ENCODE measurements at places on chromosomes 5 and 9.
A peak's percentile ranks its signal among the peaks of the same experiment; 100 is the strongest.

DNA sequence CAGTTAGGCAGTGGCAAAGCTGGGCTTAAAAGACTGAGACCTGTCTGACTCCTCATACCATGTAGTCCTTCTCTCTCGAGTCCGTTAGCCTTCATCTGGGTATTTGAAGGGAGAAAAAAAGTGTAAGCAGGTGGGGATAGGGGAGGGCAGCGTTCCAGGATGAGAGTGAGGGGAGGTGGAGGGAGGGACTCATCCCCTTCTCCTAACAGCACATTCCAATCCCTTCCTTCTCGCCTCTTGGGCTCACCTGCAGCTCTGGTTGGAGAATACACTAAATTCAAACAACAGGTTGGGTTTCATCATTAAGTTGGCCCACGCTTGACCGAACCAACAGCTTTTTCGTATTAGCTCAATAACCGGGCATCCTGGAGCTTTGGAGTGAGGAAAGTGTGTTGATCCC lies 3.6 kb downstream of the NEURL1B start:
- no peak for DNase-seq

DNA sequence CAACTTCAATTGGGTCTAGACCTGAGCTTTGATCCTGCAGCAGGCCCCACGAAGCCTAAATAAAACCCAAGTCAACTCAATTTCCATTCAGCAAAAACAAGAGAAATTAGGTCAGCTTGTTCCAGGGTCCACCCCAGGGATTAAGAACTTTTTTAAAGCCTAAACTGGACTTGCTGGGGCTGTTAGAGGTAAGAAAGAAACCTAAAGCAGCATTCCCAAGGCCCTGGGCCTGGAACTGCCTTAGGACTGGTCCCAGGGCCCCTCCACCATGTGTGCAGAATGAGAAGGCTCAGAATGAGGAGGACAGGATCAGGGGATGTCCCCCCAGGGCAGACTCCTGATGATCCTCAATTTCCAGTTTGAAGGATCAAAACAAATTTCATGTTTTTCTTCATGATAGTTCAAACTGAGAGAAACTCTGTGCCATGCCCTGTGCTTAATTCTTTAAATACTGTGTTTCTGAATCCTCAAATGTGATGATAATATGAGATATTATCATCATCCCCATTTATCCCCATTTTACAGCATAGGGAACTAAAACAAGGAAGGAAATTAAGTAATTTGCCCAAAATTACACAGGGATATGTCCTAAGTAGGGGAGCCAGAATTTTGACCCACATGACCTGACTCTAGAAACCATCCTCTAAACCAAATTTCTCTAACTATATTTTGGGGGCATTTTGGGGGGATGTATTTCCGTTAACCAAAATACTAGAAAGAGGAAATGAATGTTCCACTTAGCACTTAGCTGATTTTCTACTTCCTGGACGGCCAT lies 64.5 kb downstream of the DENND1A start:
- no peak for DNase-seq

- no peak for DNase-seq
Measured at GRCh38 chr5:168288349-168289245, 2.8 kb upstream of the WWC1 start.

- DNase-seq, result no peak
Measured at GRCh38 chr9:113687680-113688371, 188.3 kb upstream of the ZNF618 start.

DNA sequence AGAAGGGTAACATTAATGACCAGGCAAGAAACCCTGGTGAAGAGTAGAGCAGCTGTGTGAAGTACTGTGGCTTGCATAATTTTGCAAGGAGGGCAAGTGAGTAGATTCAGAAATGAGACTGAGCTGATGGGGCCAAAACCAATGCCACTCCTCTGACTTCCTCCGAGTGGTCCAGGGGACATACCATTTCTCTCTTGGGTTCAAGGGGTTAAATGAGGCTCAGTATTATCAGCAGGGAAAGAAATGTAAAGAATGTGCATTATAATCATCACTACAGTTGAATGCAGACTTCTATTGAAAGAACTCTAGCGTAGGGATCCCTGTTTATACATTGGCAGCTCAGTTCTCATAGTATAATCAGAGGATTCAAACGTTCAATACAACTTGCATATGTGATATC lies 9.9 kb downstream of the POLR3G start:
- DNase-seq, result no peak

GRCh38 chr9:87080512-87081264 lies 133.4 kb upstream of the GAS1 start:
- peak; percentile 22 for DNase-seq

GRCh38 chr5:135053278-135053677 lies 19.2 kb upstream of the PITX1 start:
- DNase-seq, result peak; percentile 91

- DNase-seq, result no peak
Measured at GRCh38 chr5:137666901-137667300, 69.0 kb downstream of the KLHL3 start.

DNA sequence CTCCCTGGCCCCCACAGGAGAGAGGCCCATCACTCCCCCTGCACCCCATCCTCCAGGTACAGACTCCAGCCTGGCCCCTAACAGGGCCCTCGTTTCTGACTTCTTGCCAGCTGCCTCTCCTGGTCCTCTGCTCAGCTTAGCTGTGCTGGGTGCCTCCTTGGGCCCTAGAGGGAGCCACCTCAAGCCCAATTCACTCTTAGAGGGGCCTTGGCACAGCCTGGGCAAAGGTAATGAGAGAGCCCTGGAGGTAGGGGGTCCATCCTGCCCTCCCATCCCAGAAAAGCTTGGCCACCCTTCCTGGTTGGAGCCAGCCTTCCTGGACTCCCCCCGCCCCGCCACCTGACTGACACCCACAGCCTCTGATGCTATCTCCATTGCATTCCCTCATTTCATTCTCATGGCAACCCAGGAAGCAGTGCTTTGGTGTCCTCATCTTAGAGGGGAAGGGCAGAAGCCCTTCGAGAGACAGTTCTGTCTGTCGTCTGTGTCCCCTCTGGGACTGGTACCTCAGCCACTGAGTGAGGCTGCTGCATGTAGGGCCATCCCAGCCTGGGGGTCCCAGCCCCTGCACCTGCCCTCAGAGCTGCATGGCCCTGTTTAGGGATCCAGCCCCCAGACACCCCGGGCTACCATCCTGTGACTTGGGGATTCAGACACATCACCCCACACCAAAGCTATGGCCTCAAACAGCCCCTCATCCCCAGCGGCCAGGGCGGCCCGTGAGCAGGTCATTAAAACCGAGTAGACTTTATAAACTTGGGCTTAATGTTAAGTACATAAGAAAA lies 95.5 kb downstream of the BARX1 start:
- DNase-seq, result peak; percentile 12

GRCh38 chr9:116243708-116244107 lies 90.1 kb downstream of the PAPPA start:
- DNase-seq, result no peak

GRCh38 chr5:180602481-180603075 lies 11.3 kb upstream of the SCGB3A1 start:
- DNase-seq, result no peak

DNA sequence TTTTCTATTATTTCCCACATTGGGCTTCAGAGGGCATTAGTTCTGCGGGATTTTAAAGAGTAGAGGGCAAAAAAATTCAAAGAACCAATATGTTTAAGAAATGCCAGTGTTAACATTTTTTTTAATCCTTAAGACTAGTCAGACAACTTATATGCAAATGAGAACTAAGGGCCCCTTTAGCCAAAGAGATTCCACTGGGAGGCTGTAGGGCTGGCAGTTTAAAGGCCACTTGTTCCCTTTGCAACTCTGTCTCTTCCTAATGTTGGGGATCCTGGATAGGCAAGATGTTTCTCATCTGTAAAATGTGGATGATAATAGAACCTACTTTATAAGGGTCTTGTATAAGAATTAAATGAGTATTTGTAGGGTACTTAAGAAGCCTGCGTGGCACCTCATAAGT lies 1395.9 kb downstream of the PTPRD start:
- DNase-seq, result no peak

- DNase-seq, result peak; percentile 40
Measured at GRCh38 chr5:170296935-170297588, 515 bp downstream of the LCP2 start.

DNA sequence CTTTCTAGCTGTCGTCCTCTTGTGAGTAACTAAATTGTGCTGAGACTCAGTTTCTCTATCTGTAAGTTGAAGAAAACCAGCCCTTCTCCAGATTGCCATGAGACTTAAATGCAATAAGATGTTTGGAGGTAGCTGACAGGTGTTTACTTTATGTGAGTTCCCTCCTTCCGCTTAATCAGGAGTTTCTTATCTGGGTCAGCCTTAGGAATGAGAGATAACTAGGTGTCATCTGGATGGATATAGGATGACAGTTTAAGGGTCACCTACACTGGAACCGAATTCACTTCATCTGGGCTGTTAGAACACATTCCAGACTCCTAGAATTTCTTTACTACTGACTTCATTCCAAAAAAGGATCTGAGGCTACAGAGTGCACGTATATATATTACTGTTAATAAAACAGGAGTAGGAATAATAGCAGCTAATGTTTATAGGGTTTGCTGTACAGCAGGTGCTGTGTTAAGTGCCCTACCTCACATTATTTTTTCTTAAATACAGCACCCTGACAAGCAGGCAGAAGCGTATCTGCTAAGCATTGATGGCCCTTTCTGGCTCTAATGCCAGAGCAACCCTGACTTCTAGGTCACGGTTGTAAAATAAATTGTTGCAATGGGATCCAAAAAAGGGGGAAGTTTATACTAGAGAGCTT lies 30.0 kb upstream of the CPEB4 start:
- DNase-seq, result no peak

GRCh38 chr9:95857124-95857523 lies 18.4 kb upstream of the ERCC6L2 start:
- DNase-seq, result no peak

DNA sequence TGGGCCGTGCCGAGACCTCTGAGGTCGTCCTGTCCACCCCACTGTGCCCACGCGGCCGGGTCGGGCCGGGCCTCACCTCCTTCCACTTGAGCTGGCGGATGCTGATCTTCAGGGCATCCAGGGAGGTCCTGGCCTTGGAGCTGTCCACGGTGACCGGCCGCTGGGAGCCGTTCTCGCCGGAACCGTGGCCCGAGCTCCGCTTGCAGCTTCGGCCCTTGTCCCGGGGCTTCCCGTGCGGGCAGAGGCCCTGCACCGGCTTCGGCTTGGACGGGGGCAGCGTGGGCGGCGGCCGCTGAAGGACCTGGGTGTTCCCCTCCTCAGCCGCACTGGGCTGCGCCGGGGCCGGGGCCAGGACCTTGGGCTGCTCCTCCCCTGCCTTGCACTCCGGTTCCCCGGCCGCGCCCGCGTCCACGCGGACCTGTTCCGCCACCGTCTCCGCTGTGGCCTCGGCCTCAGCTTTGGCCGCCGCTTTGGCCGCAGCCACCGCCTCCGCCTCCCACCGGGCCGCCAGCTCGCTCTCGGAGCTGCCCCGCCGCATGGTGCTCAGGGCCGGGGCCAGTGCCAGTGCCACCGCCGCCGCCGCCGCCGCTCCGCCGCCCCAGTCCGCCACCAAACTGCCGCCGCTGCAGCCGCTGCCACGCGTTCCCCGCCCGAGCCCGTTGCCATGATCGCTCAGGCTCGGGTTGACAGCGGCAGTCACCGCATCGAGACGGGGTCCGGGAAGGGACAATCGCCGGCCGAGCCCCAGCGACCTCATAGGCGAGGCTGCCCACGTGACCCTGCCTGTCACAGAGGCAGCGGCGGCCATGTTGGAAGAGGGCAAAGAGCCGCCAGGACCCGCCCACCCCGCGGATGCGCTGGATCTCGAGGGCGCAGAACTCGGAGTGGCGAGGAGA lies at the start of gene TTLL11:
Gene TTLL11, minus strand, starts transcription at position 698 of the 896 bp plus-strand sequence. Its CDS starts 160 bp downstream, at position 538.
- peak; percentile 98 for DNase-seq

DNA sequence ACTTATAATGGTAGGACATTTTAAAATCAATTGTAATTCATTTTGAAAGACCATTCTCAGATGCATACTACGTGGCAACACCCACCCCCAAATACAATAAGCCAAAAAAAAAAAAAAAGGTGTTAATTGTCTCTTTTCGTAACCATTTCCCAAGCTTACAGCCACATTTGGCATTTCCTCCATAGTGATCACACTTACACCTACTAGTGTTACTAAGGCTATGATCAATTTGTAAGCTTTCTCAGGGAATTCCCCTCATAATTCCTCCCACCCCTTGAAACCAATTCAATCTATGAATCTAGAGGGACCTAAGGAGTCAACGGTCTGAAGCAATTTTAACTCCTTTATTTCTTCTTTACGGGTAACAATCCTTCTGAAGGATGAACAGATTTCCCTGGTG lies 40.1 kb downstream of the NR2F1 start:
- DNase-seq, result no peak

DNA sequence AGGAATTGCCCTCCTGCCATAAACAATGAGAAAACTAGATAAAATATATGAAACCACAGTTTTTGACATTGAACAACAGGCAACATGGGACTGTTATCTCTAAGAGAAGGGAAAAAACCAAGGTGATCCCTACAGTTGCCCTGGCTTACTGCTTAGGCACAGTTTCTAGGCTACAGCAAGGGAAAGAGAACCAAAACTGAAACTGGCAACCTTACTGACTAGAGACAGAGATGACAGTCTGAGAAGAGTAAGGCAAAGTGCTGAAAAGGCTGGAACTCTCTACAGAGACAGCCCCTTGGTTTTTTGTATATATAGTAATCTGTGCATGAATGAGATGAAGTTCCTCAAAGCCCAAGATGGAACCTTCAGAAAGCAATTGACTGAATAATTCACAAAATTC lies 36.2 kb upstream of the REEP2 start:
- DNase-seq, result peak; percentile 56

- DNase-seq, result no peak
Measured at GRCh38 chr9:72396247-72397091, 31.5 kb upstream of the ZFAND5 start.

GRCh38 chr5:116514421-116514970 lies 60.1 kb downstream of the SEMA6A start:
- DNase-seq, result no peak

DNA sequence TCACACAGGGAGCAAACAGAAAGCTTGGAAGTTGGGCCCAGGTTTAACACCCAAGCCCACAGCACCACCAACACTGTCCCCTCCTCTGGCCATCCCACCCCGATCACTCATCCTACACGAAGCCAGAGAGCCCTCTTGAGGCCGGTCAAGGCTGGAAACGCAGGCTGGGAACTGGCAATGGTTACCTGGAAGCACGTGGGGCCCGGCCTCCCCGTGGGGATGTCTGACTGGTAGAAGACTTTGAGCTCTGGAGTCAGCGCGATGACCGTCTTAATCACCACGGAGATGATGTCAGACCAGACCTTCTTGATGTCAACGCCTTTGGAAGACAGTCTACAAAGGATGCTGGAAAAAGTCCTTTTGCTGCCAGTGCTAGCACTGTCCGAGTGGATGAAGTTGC lies 104.1 kb downstream of the TTLL11 start:
- no peak for DNase-seq

- no peak for DNase-seq
Measured at GRCh38 chr9:105329719-105330062, 85.2 kb downstream of the SLC44A1 start.

DNA sequence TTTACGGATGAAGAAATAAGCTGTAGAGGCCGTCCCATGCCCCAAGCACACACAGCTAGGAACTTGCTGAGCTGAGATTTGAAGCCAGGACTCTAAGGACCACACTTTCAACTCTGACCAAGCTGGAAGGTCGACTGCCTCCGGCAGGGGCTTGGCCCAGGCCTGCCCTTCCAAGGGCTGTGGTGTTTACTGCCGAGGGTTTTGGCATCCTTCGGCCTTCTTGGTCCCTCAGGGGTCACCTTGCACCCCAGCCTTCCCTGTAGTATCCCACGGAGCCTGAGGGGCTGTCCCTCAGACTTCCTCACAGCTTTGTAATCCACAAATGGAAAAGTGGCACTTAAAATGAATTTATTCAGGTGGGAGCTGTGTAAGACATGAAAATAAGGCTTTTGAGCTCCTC lies 83.7 kb upstream of the SPRY4 start:
- DNase-seq, result no peak
